ENCODE measurements at places on chromosomes 16 and 17.

- DNase-seq: no peak
These were observed 999.5 kb upstream of the EEF2KMT start for GRCh38 chr16:6096931-6097670.

- DNase-seq: no peak
These were observed 7.2 kb downstream of the GRIN2C start for GRCh38 chr17:74852237-74853047.

- DNase-seq: no peak
These were observed 2.9 kb downstream of the CRHR1 start for GRCh38 chr17:45787044-45787443.

DNA sequence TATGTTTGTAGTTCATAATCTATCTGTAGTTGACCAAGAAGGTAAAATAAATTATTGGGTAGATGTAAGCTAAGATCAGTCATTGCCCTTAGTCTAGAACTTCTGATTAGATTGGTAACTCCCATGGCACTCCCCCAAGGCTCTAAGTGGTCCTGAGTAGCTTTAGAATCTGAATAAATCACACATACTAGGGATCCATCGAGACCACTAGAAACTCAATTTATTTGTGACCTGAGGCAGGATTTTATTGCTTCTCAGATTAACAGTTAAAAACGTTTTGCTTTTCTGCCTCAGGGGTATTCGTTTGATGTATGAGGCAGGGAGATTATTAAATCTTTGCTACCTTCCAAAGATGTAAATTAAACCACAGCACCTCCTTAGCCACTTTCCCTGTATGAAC lies 24.9 kb downstream of the CMTR2 start:
- no peak for DNase-seq

GRCh38 chr16:49580751-49581303 lies 207.2 kb downstream of the C16orf78 start:
- peak; percentile 38 for DNase-seq

DNA sequence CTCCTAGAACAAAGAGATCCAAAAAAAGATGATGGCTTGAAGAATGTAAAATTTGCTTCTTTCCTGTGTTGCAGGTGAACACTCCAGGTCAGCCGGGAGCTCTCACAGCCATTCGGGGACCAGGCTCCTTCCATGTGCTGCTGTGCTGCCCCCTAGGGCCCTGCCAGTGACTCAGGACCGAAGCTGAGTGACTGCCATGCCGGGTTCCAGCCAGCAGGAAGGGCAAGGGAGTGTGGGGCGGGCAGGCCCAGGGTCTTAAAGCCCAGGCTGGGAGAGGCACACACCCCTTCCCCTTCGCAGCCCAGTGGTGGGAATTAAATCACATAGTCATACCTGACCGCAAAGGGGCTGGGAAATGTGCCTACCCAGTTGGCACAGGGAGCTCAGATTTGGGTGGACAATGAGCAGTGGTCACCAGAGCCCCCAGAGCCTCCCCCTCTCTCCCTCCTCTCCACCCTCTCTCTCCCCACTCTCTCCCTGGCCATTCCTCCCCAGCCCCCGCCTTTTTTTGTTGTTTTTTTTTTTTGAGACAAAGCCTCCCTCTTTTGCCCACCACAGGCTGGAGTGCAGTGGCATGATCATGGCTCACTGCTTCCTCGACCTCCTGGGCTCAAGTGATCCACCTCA lies 11.5 kb downstream of the EPOP start:
- DNase-seq: no peak

DNA sequence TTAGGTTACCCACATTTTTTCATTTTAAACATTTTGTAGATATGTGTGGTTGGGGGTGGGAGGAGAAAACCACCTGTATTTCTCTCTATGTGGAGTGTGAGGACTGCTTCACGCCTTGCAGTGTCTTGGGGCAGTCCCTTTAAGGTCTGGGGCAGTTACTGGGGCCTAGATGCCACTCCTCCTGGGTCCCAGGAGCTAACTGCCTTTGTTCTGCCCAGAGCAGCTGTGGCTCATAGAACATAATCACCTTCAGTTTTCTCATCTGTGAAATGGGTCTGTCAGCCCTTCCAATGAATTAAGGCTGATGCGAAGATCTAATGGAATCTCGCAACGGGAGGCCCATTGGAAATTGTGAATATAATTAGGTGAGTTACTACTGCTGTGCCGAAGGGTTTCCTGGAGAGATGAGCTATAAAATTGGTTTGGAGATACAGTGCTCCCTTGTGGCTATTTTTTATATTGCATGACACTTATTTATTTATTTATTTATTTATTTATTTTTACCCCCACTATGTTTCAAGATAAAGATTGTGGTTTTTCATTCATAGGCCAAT lies 22.9 kb downstream of the DHRS7C start:
- DNase-seq: peak; percentile 11

DNA sequence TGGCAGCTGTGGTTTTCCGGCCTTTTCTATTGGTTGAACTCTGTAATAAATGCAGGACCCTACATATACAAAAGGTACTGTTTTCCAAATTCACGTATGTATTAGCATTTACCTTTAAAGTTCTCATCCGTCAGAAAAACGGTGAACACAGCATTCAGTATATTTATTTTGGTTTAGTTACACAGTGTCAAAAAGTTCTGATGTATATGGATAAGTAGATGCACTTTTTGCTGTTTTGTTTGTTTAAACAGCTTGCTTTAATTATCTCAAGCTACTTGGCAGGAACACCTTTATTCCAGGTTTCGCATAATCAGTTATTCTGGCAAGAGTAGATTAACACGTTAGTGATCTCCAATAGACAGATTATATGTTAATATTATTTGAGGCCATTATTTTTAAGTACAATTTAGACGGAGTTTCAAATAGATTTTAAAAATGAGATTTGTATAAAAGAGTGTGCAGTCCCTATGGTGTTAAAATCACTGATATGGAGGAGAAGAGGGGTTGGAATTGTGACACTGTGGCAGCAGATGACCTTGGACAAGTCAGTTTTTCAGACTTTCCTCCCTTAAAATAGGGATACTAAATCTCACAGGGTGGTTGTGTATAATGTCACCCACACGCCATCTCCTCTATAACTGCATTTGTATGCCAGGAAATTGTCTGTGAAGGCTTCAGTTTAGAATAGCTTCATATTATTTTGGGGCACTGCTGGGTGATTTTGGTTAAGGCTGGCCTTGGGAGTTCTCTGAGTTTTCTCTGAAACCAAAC lies 2.1 kb downstream of the HERPUD1 start:
- DNase-seq: no peak

GRCh38 chr16:46620266-46621005 lies 743 bp downstream of the SHCBP1 start:
- no peak for DNase-seq

GRCh38 chr17:34082404-34082803 lies 172.7 kb upstream of the CCL2 start:
- DNase-seq: no peak

DNA sequence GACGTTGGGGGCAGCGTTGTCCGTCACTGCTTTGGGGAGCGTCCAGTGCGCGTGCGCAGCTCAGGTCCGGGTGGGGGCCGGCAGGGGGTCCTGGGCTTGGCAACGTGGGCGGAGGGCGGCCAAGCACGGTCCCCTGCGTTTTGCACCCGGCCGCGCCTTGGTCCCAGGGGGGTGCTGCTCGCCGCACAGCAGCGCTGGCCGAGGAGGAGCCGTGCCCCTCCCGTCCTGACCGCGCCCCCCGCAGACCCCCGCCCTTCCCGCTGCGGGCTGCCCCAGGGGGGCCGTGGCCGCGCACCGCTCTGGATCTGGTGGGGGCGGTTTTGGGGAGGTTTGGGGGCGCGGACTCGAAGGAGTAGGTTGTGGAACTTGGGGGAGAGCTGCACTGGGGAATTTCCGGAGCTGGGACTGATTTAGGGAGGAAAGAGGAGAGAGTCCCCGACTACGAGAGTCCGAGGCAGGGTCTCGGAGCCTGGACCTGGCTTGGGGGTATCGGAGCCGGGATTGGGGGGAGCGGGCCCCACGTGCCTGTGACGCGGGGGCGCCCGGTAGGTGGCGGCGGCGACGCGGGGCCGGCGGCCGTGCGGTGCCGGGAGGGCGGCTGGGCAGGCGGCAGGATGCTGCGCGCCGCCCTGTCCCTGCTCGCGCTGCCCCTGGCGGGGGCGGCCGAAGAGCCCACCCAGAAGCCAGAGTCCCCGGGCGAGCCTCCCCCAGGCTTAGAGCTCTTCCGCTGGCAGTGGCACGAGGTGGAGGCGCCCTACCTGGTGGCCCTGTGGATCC lies at the start of gene SLC9A5:
TSS of gene SLC9A5 (plus strand) at position 579 of the 777 bp plus-strand sequence. CDS start at position 615, 36 bp downstream.
- DNase-seq: no peak

DNA sequence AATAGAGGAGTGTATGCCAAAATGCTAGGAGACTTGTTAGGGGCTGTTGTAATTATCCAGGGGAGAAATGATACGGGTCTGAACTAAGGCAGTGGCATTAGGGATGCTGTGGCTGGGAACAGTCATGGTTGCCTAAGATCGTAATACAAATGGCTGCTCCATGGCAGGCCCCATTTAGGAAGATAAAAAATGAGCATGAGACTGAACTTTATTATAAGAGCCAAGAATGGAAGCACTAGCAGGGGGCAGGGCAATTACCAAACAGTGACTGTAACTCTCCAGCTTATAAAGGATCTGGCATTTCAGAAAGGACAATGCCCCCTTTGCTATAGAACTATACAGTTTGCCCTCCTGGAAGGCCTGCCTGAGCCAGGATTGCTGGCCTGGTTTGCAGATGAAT lies 503.3 kb upstream of the CDH5 start:
- DNase-seq: no peak

- no peak for DNase-seq
These were observed 175.7 kb downstream of the KCNJ2 start for GRCh38 chr17:70345061-70345460.

DNA sequence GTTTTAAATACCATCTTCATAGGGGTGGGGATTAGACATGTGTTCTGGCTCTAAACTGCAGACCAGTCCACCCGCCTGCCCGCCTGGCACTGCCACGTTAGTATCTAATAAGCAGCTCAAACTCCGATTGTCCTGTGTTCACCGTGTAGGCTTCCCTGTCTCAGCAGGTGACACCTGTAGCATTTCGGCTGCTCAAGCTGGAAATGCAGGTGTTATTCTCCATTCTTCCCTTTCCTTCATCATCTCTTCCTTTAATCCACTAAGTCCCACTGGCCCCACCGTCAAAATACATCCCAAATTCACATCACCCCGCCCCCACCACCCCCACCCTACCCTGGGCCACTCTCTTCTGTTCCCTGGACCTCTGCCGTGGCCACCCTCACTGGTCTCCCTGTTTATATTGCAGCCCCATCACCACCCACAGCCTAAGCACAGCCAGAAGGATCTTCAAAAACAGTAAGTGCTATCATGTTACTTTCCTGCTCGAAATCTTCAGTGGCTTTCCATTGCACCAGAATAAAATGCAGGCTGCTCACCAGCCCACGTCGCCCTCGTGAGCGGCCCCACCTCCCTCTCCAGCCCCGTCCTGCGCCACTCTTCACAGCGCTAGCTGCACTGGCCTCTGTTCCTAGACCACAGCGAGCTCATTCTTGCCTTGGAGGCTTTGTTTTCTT lies 65.1 kb downstream of the RTN4RL1 start:
- no peak for DNase-seq

DNA sequence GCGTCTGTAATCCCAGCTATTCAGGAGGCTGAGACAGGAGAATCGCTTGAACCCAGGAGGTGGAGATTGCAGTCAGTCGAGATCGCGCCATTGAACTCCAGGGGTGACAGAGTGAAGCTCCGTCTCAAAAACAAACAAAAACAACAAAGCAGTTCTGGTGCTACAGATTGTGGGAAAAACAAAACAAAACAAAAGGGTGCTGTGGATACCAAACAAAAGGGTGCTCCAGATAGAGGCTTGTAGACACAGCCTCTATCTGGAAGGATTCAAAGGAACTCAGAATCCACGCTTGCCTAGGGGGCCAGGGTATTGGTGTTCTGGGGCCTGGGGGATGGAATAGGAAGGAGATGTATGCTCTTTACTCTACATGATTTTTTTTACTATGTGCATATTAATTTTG lies 2.5 kb downstream of the MYLK3 start:
- no peak for DNase-seq

GRCh38 chr17:34761646-34762045 lies 182.3 kb downstream of the TMEM132E start:
- DNase-seq: no peak

- DNase-seq: no peak
These were observed 827 bp downstream of the CDK10 start for GRCh38 chr16:89687092-89687940.

- DNase-seq: no peak
These were observed 224.9 kb upstream of the FOXF1 start for GRCh38 chr16:86285421-86285820.

- no peak for DNase-seq
These were observed 3.3 kb downstream of the RPL13 start for GRCh38 chr16:89563639-89564392.

DNA sequence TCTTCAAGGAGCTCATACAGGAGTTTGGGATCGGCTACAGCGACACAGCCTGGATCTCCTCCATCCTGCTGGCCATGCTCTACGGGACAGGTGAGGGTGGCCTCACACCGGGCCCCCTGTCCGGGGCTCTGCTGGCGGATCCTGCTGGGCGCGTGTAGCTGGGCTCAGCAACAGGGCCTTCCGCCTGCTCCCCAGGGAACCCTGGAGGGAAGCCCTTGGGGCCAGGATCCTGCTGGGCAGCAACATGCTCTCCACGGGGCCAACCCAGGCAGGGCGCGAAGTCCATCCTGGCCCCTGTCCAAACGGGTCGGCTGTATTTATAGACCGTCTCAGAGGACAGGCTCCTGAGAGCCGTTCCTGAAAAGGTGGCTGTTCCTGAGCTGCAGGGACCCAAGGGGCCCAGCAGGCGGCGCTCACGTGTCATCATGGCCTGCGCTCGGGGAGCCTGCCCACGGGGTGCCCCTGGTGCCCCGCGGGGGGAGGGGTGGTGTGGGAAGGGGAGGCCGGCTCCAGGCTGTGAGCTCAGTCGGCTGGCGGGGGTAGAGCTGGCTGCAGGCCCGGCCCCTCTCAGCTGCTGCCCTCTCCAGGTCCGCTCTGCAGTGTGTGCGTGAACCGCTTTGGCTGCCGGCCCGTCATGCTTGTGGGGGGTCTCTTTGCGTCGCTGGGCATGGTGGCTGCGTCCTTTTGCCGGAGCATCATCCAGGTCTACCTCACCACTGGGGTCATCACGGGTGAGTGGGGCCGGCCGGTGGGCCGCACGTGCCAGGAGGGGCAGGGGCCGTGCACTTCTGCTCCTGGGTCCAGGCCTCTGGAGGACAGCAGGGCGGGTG lies 7.5 kb downstream of the SLC16A3 start:
- DNase-seq: no peak

DNA sequence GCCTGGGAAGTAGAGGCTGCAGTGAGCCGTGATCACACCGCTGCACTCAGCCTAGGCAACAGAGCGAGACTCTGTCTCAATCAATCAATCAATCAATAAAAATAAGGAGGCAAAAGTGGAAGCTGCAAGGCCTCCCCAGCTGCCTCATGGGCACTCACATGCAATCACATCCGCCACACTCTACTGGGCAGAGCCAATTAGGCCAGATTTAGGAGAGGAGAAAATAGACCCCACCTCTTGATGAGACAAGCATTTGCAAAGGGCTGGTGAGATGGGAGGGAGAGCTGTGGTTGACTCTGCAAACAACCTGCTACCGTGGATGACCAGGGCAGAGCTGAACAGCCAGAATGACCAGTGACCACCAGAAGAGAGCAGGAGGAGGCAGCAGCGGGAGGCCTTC lies 14.7 kb upstream of the GSG1L start:
- no peak for DNase-seq

- DNase-seq: no peak
These were observed 66.1 kb upstream of the ANKFN1 start for GRCh38 chr17:56087199-56087598.
